ENCODE measurements at places on chromosomes 1 and 21.

DNA sequence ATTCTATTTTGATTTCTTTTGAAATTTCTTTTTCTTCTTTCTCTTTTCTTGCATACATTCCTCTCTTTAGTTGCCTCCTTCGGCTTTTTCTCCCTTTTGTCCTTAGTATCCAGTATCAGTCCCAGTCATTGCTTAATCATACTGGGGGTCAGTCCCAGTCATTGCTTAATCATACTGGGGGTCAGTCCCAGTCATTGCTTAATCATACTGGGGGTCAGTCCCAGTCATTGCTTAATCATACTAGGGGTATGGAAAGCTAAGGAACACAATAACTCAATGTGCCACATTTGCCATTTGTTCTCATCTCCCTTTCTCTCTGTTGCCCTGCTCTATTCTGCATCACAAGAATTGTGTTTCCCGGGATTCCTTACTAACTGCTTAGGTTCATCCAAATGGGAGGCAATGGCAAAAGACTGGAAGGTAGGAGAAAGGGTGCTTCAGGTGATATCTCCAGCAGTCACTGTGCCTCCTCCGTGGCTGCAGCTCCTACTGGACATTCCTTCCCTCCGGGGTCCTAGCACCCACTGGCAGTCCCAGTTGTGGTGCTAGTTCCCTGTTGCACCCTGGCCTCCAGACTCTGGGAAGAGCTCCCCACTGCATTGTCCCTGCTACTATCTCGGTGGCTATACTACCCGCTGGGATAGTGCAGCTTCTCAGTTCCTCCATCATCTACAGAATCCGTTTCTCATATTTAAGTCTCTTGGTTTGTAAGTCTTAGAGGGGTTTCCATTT is 32.6 kb upstream of the LAMC1 start:
- DNase-seq = no peak

- DNase-seq = no peak
Observed at GRCh38 chr1:23421753-23422240, 2.8 kb downstream of the TCEA3 start.

GRCh38 chr21:33386222-33386784 is 16.9 kb upstream of the IFNGR2 start:
- no peak for DNase-seq

DNA sequence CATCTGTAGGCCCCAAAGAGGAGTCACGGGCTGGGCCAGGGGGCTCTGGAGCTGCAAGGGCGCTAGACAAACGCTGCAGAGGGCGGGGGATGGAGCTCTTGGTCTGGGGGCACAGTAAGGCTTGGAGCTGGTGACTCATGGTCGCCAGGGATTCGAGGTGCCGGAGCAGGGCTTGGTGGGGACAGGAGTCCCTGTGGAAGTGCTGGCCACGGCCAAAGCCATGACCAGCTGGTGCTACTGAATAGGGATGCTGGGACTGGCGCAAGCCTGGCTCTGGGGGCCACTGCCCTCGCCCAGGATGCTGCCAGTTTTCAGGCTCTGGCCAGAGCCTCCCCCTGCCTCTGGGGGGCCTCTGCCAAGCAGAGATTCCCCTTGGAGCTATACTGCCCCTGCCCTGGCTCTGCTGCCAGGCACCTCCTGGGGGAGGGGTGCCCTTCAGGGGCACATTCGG is 25.2 kb downstream of the SPOCD1 start:
- no peak for DNase-seq

GRCh38 chr1:8142955-8143629 is 117.0 kb upstream of the ERRFI1 start:
- no peak for DNase-seq

DNA sequence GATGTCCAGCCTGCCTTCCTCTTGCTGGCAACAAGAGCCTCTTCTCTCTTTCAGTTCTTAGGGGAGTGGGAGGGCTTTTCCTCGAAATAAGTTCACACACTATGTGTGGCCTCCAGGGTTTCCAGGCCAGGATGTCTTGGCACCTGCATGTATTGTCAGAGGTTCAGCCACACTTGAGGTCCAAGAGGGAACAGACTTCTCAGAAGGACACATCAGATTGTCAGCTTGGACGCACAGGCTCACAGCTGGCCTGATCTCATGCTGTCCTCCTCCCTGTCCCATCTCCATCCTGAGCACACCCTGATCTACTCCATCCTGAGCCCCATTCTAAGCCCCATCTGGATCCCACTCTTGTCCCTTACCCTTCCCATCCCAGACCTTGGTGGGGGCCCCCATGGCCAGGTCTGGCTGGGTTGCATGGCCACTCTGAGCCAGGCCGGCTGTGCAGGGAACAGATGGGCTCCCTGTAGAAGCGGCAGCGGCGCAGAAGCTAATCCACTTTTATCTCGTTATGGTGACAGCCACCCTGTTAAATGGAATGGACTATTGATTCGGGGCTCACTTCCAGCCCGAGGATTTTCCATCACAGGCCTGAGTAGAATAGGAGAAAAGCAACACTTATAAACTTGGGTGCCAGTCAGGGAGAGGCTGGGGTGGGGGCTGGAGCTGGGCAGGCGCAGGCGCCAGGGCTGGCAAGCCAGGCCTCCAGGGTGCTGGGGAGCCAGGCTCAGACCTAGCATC is 85.1 kb upstream of the CSF3R start:
- DNase-seq = no peak

Measured in T-helper 1 cell (primary cell).